G401 (cell line): ENCODE measurements at places on chromosomes 7 and 10.

- DNase-seq = no peak
Observed at GRCh38 chr10:49362596-49363260, 33.2 kb downstream of the DRGX start.

- no peak for DNase-seq
Observed at GRCh38 chr7:109996927-109997326, 1094.0 kb upstream of the LRRN3 start.

- DNase-seq = peak; percentile 45
Observed at GRCh38 chr7:102415685-102416225, 17.6 kb upstream of the ORAI2 start.

- DNase-seq = peak; percentile 80
Observed at GRCh38 chr7:105014693-105015389, 836 bp downstream of the KMT2E start.
